ENCODE measurements at places on chromosomes 3 and 15. TPM values are rescaled to one million over a fixed set of nuclear protein-coding genes. Genes with fewer than 3 reads are reported as not detected.

SGO1 gene
- 0.77 TPM for polyA plus RNA-seq

RASGRP1 gene
- 21.9 TPM for polyA plus RNA-seq

PRKCD gene
- polyA plus RNA-seq: 36.8 TPM

DNA sequence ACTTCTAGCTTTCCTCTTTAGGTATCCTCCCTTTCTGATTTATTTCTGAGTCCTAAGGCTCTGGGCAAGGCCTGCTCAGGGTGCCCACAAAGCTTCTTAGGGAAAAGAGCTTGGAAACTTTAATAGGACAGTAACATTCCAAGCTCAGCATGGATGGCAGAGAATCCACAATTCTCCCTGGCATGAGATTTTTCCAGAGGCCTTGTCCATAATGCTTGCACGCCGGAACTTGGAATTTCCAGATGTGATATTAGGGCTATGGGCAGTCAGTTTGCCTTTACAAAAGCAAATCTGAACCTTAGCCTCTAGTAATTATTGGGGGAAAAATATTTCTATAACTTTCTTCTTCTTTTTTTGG lies 139.0 kb upstream of the RBMS3 start:
- DNase-seq: no peak

GRCh38 chr3:10330319-10330718 lies 9.4 kb upstream of the SEC13 start:
- no peak for DNase-seq

DNA sequence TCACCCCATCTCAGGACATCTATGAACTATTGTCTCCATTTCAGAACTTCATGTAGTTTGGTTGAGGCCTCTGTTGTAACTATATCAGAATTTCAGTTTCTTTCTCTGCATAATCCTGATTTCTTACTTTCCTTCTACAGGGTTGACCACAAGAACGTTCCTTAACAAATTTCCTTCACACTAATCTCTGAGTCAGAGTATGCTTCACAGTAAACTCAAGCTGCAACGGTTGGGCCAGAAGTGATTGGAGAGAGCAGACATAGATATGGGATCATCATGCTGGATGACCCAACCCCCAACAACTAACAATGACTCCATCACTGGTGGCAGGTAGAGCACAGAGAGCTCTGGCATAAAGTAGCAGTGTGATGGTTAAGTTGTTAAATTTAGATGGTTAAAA lies 128.8 kb upstream of the OSTN start:
- DNase-seq: no peak

DNA sequence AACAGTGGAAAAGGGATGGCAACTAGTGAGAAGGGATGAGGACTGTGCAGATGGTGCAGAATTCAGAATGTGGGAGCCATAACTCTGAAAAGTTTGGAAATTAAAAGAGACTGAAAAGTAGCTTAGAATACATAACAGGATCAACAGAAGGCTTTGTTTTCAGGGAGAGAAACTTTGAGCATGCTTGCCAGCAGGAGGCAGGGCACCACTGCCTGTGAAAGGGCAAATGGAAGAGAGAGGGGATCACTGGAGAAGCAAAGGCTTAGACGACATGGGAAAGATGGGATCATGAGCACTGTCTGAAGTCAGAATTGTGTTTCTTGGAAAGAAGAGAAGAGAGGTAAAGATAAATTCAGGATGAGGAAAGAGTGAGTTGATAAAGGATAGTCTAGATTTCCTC lies 99.6 kb downstream of the ABI3BP start:
- no peak for DNase-seq

- no peak for DNase-seq
Measured at GRCh38 chr3:177463863-177464262, 266.6 kb upstream of the TBL1XR1 start.

GRCh38 chr3:112858410-112859069 lies 11.9 kb upstream of the CD200R1L start:
- DNase-seq: no peak

DNA sequence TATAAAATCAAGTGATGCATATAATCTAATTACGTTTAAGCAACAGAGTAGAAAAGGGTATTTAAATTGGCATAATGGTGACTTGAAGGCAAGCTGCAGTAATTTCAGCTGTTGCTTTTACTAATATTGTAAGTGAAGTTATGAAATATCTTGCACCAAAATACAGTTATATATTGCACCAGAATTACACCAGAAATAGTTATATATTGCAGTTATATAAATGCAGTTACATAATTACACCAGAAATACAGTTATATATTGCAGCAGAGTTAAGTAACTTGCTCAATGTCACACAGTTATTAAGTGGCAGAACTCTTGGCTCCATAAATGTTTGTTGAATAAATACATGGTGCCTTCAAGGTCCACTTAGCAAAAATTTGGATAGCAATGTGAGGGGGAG lies 51.4 kb downstream of the PCOLCE2 start:
- no peak for DNase-seq
